ENCODE measurements at places on chromosomes 13 and 19.

DNA sequence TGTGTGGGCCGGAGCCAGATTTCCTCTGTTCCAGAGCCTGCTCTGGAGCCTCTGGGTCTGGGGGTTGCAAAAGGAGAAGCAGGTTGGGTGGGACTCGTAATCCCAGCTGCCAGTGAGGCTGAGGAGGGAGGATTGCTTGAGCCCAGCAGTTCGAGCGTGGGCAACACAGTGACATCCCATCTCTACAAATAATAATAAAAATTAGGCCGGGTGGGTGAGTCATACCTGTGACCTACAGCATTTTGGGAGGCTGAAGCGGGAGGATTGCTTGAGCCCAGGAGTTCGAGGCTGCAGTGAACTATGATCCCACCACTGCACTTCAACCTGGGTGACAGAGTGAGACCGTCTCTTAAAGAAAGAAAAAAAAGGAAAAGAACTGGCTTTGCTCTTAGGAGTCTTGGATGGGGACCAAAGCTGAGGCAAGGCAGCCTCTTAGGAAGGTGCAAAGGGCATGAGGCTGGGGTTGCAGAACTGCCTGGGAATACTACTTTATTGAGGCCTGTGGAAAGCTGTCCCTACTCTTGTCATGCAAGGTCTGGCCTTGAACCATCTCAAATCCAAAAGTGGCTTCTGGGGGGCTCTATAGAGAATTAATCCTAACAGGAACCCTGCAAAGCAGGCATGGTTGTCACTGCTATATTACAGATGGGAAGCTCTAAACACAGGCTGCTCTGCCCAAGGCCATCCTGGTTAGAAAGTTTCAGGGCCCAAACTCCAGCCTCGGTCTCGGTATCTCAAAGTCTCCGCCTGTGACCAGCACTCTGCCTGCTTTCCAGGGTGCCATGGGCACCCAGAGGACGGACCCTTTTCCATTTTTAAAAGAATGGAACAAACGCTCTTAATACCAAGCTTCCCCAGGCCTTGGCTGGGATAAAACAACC is 880 bp upstream of the C19orf12 start:
- DNase-seq, result no peak

GRCh38 chr19:58380037-58380661 is 681 bp downstream of the ZNF837 start:
- DNase-seq, result no peak

GRCh38 chr19:1259206-1259875 is 9.8 kb upstream of the CIRBP start:
- no peak for DNase-seq

- no peak for DNase-seq
Measured at GRCh38 chr13:51822106-51822815, 18.3 kb upstream of the DHRS12 start.

Data from HS-27A (cell line).